ENCODE measurements at places on chromosomes 5 and 9.

GRCh38 chr9:37061768-37062167 is 27.7 kb upstream of the PAX5 start:
- no peak for DNase-seq

GRCh38 chr5:16456103-16456832 is 9.3 kb downstream of the ZNF622 start:
- DNase-seq: no peak

DNA sequence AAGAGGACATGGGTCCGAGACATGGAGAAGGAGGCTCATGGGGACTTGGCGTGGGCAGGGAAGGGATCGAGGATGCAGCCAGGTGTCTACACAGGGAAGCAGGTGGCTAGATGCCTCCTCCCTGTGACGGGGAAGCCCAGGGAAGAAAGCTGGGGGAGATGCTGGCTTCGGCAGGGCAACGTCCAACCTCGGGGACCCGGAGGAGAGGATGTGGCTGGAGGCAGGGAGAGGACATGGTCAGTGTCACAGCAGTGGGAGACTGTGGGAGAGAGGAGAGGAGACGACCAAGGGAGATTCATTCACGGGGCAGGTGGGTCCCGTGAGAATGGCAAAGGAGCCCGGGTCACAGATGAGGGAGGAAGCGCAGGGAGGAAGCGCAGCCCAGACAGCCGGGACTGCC is 73.2 kb upstream of the PHYKPL start:
- DNase-seq: no peak

GRCh38 chr5:91541696-91542095 is 158.6 kb upstream of the ARRDC3 start:
- no peak for DNase-seq

- DNase-seq: peak; percentile 40
These were observed at the start of gene ANKRD34B for GRCh38 chr5:80569961-80570786. Gene ANKRD34B, minus strand, starts transcription at chr5:80570280. Its CDS starts 10,261 bp downstream, at chr5:80560019.

DNA sequence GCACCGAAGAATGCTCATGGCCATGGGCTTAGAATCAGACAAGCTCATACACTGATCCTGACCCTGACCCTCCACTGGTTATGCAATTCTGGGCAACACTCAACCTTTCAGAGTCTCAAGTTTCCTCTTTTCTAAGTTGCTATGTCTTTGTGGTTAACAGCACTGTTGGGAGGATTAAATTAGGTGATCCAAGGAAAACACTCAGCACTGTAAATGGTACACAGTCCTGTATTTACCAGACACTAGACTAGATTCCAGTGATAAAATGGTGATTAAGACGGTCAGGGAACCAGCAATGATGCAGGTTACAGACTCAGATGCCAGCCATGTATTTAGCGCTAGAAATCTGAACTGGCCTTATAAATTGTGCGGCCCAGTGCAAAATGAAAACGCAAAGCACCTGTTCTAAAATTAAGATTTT is 8.1 kb downstream of the ARL15 start:
- DNase-seq: no peak

DNA sequence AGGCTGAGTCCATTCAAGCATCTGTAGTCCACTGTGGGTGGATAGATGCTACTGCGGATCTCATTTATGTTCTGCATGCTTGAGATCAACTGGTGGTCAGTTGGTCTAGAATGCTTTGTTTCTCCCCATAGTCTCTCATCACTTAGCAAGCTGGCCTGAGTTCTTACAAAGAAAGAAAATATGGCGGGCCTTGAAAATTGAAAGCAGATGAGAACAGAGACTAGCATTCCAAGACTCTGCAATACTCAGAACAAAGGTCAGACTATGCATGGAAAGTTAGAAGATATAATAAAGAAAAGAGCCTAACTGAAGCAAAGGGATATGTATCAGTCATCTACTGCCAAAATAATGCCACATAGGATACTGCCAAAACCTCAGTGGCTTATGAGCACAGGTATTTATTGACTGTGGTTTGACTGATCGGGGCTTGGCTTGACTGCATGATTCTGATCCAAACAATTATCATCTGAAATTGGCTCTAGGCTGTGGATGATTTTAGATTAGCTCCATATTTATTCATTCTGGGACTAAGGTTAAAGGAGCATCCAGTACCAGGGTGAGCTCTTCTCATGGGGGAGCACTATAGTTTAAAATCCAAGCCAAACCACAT is 258.9 kb downstream of the TAF11L14 start:
- DNase-seq: no peak

DNA sequence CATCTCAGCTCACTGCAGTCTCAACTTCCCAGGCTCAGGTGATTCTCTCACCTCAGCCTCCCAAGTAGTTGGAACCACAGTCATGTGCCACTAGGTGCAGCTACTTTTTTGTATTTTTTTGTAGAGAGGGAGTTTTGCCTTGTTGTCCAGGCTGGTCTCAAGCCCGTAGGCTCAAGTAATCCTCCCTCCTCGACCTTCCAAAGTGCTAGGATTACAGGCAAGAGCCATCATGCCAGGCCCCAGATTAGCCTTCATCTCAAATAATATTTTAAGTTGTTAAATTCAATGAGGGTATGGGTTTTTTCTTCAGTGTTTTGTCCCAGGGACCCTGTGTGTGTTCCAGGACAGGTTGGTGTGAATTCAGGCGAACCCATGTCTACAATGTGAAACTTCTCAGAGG is 12.5 kb upstream of the RFESD start:
- no peak for DNase-seq

DNA sequence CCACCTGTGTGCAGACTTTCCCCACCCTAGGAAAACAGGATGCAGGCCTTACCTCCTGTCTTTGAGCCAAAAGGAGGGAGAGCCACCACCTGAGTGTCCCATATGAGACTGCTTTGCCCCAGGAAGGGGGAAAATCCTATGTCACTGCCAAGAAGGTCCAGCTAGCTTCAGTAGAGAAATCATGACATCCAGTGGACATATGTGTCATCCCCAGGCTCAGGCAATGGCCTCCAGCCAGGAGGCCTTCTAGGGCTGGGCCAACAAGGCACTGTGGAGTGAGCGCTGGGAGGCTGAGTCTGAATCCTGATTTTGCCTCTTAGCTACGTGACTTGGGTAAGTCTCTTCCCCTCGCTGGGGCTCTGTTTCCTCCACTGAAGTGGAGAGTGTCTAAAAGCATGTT is 60.2 kb downstream of the SMIM23 start:
- DNase-seq: no peak

Measured in BE2C (cell line).